ENCODE measurements at places on chromosomes 12 and 14. TPM values are rescaled to one million over a fixed set of nuclear protein-coding genes. Genes with fewer than 3 reads are reported as not detected.

- DNase-seq: no peak
Measured at GRCh38 chr12:54701940-54702592, 53.9 kb upstream of the DCD start.

DNA sequence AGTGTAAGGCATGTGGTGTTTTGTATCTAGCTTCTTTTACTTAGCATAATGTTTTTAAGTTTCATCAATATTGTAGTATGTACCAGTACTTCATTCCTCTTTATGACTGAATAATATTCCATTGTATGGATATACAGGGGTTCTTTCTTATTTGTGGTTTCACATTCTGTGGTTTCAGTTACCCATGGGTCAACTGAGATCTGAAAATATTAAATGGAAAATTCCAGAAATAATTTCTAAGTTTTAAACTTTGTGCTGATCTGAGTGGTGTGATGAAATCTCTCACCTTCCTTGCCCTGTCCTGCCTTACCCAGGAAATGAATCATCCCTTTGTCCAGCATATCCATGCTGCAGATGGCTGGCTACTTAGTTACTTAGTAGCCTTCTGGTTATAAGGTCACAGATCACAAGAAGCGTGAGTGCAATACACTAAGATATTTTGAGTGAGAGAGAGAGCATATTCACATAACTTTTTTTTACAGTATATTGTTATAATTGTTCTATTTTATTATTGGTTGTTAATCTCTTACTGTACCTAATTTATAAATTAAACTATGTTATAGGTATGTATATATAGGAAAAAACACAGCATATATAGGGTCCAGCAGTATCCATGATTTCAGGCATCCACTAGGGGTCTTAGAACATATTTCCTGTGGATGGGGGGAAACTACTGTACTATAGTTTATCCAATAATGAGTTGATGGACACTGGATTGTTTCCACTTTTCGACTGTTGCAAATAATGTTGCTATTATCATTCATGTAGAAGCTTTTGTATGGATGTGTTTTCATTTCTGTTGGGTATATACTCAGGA, 59.6 kb upstream of the LRTM2 start:
- DNase-seq: no peak

- DNase-seq: no peak
Measured at GRCh38 chr12:69241438-69242092, 2.2 kb downstream of the CPSF6 start.

GRCh38 chr12:76085520-76085868, 1.0 kb upstream of the NAP1L1 start:
- no peak for DNase-seq

DNA sequence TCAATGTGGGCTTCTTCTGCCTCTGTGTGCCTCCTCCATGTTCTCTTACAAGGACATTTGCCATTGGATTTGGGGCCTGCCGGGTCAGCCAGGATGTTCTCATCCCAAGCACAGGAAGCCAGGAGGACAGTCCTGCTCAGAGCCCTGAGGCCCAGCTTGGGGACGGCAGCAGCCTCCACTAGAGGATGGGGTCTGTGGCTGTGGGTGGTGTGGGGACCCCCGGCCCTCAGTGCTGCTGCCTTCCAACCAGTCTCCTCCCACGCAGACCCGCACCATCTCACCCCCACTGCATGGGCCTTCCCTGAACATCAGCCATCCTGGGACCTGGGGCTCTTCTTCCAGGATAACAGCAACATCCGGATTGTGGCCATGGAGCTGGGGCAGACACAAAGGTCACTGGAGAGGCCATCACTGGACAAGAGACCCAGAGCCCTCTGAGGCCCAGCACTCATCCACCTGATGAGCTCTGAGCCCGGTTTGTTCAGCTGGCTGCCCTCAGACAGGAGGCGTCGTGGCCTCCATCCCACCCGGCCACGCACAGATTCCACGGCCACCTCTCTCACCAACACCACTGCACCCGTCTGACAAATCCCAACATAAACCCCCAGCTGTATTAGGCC, 56.5 kb upstream of the C14orf180 start:
- DNase-seq: no peak

GRCh38 chr14:95452176-95452892, 64.1 kb downstream of the SYNE3 start:
- DNase-seq: no peak

- DNase-seq: no peak
Measured at GRCh38 chr14:101589486-101590015, 28.3 kb downstream of the DIO3 start.

GRCh38 chr12:107351713-107352112, 258.4 kb upstream of the CRY1 start:
- DNase-seq: no peak

GRCh38 chr12:868722-869121, 80.8 kb downstream of the RAD52 start:
- DNase-seq: no peak

- no peak for DNase-seq
Measured at GRCh38 chr14:100580316-100581227, 6.6 kb downstream of the BEGAIN start.

DNA sequence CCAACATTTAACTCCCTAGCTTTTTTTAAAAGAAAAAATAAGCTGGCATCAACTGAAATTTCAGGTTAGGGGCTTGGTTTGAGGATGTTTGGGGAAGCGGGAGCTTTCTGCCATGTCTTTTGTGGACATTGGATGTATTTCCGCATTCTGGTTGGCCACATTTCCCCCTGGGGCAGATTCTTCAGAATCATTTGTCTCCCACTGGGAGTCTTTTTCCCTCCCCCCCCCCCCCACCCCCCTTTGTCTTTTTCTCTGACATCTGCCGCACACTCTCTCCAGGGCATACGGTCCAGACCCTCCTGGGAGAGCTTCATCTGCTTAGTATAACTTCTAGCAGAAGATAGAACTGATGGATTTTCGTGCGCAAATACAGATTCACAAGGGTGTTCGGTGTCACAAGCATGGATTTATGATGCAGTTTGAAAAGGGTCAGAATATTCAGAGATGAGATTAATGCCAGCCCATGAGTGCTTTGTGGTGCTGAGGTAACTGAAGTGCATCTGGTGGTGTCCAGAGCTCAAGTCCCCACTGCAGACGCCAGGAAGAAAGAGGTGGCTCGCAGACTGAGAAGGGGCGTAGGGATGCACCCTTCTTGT, 40.2 kb downstream of the ETV6 start:
- DNase-seq: no peak

- no peak for DNase-seq
Measured at GRCh38 chr14:85601690-85602089, 71.7 kb downstream of the FLRT2 start.

DNA sequence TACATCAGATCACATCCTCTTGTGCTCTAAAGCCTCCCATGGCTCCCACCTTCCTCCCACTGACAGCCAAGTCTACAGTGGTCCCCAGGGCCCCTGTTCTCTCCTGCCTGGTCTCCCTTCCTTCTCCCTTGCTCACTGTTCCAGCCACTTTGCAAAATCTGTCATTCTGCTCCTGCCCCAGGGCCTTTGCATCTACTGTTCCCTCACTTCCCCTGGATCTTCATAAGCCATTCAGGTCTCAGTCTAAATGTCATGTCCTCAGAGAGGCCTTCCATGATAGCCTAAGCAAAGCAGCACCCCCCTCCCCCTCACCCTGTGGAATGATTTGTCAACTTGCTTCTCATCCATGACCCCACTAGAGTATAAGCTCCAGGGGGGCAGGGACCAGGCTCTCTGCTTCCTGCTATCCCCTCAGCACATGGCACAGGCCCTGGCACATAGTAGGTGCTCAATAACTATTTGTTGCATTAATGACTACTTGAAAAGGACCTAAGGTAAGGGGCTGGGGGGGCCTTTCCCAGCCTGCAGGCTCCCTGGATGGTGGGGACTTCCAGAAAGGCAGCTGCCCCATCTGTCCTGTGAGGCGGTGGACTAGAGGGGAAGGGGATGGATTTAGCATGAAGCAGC, 5.0 kb downstream of the SLC8B1 start:
- no peak for DNase-seq

GRCh38 chr12:65364046-65364445, 85.6 kb downstream of the MSRB3 start:
- no peak for DNase-seq

DNA sequence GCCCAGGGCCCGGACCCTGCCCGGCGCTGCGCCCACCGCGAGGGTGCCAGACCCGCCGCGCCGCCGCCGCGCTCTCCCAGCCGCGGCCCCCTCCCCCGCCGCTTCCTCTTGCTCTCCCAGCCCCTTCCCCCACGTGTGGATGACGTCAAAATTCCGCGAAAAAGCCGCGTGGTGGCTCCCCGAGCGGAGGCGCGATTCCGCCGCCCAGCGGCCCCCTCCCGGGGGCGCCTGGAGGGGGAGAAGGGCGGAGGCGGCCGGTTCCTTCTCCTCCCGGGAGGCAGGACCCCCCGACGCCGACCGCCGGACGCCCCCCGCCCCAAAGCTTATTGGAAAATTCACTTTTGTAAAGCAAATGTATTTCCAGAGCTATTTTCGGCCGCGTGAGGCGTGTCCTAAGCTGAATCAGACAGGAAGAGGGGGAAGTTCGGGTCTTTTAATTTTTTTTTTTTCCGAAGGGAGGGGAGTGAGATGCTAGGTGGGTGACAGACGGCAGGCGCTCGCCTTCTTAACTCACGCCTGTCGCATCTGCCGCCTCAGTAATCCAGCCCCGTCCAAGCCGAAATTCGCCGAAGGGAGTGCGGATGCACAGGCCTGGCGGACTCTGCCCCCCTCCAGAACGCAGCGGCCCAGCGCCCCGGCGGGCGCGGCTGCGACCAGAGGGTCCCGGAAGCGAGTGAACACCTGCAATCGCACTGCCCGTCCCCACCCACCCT, 4.1 kb upstream of the CCND2 start:
- DNase-seq: peak; percentile 81

GRCh38 chr14:77674931-77675330, 32.9 kb downstream of the ALKBH1 start:
- no peak for DNase-seq

- DNase-seq: no peak
Measured at GRCh38 chr12:119578112-119578511, 15.5 kb upstream of the TMEM233 start.

GRCh38 chr12:68242777-68243176, 10.6 kb downstream of the IL22 start:
- DNase-seq: no peak

DNA sequence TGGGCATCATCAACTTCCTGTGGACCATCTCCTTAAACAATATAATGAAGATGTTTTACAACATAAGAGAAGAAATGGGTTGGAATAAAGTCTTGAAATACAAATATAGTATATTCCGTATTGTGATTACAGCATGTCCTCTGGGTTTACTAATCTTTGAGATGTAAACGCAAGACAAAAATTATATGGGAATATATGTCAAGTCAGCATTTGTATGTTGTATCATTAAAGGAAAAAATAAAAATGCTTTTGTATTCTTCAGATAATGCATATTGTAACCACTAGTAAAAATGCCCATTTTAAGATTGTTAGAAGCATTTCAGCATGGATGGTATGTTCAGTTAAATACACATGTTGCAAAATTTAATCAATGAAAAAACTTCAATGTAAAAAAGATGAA, 893.3 kb downstream of the FLRT2 start:
- no peak for DNase-seq

- DNase-seq: no peak
Measured at GRCh38 chr12:41277946-41278267, 89.8 kb downstream of the PDZRN4 start.

DNA sequence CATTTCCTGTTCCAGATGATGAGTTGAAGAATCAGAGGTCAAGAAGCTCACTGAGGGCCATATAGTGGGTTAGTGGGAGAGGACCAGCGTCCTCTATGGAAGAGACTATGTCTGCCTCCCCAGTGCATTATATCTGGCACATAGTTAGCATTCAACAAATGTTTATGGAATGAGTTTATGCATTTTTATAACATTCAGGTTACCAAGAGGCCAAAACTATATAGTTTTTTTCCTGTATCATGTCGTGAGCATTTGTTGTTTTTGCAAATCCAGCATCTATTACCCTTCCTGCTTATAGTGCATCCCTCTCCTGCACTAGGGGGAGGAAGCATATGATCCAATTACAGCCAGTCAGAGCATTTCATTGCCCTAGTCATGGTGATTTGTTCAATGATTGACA, 60.6 kb downstream of the SUDS3 start:
- no peak for DNase-seq

DNA sequence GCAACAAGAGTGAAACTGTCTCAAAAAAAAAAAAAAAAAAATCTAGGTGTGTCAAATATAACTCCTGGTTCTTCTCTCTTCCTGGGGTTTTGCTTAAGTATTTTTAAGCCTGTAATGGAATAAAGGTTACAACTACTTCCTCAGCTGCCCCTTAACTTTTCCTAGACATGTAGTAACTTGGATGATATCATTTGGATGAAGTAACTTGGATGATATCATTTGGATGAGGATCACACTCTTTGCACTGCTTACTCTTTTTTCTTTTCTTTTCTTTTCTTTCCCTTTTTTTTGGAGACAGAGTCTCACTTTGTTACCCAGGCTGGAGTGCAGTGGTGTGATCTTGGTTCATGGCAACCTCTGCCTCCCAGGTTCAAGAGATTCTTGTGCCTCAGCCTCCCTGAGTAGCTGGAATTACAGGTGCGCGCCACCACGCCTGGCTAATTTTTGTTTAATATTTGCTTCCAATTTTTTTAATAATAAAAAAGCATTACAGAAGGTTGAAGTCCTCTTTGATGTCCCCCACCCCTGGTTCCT, 775 bp upstream of the FAM186A start:
- no peak for DNase-seq

DNA sequence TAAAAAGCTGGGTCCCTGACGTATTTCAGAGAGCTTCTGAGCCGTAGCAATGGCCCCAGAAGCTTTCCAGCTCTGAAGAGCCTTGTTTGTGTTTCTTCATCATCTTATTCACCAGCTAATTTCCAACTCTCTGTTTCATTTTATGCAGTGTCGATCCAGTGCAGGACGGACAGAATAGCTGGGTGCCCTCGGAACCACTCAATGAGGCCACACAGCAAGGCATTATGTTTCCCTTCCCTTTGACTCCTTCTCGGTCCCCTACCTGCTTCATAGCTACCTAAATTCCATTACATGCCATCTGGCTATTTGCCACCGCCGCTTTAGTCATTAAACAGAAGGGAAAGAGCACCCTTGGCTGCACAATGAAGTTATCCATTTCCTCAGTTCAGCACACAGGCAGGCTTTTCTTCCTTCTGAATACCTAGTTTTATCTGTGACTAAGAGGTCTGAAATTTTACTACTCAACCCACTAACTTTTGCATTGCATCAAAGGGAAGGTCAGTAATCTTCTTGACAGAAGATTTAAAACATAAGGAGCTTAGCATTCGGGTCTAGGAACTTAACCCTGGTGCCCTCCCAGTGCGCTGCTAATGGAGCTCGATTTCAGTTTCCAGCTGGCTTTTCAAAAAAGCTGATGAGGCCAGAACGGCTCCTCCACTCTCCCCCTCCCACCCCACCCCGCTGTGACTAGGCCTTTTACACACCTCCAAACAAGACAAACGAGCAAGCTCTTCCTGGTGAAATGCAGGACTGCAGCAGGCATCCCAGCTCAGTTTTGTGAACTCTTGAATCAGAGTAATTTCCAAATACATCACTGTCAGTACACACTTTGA, 176.8 kb downstream of the GXYLT1 start:
- DNase-seq: peak; percentile 36

- DNase-seq: no peak
Measured at GRCh38 chr12:227923-228845, 14.2 kb upstream of the SLC6A12 start.

The ARHGEF25 gene
- total RNA-seq: 22.1 TPM

The RPAP3 gene
- 13.7 TPM for total RNA-seq

The NRL gene
- 4.3 TPM for total RNA-seq

The METTL17 gene
- 48.3 TPM for total RNA-seq

The POTEG gene
- not detected for total RNA-seq

The ZNF26 gene
- 14.5 TPM for total RNA-seq

The OVCH1 gene
- 0.79 TPM for total RNA-seq

The EID3 gene
- 44.4 TPM for total RNA-seq

The TTC5 gene
- 7.6 TPM for total RNA-seq

The KRT75 gene
- not detected for total RNA-seq

The GZMB gene
- 1.7 TPM for total RNA-seq

The PZP gene
- total RNA-seq: not detected

The FOXG1 gene
- not detected for total RNA-seq
